ENCODE measurements at places on chromosomes 2 and 18. TPM values are rescaled to one million over a fixed set of nuclear protein-coding genes. Genes with fewer than 3 reads are reported as not detected.
A peak's percentile ranks its signal among the peaks of the same experiment; 100 is the strongest.

DNA sequence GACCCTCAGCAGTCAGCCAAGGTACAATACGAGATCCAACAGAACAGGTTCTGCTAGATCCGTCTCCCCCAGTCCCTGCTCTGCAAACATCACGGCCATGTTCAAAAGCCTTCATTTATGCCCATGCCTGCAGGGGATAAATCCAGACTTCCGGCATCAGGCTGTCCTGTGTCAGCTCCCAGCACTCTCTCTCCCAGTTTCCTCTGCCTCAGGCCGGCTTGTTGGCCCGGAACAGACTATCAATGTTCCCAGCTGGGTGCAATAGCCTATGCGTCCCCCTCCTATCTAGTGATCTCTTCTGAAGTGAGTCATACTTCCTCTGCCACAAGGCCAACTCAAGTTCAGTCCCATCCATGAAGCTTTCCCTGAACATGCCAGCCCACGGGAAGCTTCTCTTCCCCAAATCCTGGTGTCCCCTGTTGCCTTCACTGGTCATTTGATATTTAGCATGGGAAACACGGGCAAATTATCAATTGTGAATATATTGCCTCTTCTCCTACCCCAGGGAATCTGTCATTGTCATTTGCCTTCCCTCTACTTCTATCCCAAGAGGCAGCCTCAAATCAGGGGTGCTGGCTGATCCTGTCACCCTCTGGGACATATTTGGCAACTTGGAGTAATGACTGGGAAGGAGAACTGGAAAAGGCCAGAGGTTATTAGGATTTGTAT lies 51.1 kb downstream of the CAPN13 start:
- H3K36me3 ChIP-seq = no peaks in the 10 kb centered on the region
- H3K27ac ChIP-seq = no peak overlapping the region
- DNase-seq = no peak

- no peaks in the 10 kb centered on the region for H3K27me3 ChIP-seq
- no peaks in the 10 kb centered on the region for H3K36me3 ChIP-seq
- H3K4me3 ChIP-seq = no peak overlapping the region
- H3K27ac ChIP-seq = no peak overlapping the region
Measured at GRCh38 chr2:174465327-174465726, 21.5 kb downstream of the GPR155 start.

- peak overlapping the region; percentile 86 for H3K4me3 ChIP-seq
- no peaks in the 10 kb centered on the region for H3K36me3 ChIP-seq
- H3K27ac ChIP-seq = no peak overlapping the region
- peaks cover 3% of the 10 kb centered on the region for H3K4me1 ChIP-seq
- peak; percentile 59 for DNase-seq
- peaks cover 3% of the 10 kb centered on the region for H3K27me3 ChIP-seq
Measured at GRCh38 chr2:25672494-25673299, 680 bp downstream of the DTNB start.

GRCh38 chr2:219919506-219919905 lies 292.1 kb downstream of the SLC4A3 start:
- no peak overlapping the region for H3K27ac ChIP-seq
- no peak for DNase-seq
- no peaks in the 10 kb centered on the region for H3K36me3 ChIP-seq

The ITGB6 gene
- total RNA-seq = not detected

The CKAP2L gene
- 5.5 TPM for total RNA-seq

DNA sequence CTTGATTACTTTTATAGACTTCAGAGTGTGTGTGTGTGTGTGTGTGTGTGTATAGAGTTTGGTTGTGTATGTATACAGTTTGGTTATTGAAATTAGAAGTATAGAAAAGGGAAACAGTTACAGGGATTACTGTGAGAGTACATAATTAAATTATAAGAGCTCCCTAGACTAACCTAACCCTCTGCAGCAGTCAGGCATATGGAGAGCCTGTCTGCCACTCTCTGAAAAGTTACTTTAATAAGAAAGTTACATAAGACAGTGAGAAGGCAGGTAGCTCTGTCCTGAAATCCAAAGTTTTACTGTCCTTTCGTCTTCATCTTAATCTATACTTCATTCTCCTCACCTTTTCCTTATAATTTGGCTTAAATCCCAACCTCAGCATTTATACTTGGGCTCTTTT lies 71.5 kb upstream of the EPB41L5 start:
- H3K4me1 ChIP-seq = no peaks in the 10 kb centered on the region
- DNase-seq = no peak
- no peak overlapping the region for H3K27ac ChIP-seq
- no peaks in the 10 kb centered on the region for H3K27me3 ChIP-seq

DNA sequence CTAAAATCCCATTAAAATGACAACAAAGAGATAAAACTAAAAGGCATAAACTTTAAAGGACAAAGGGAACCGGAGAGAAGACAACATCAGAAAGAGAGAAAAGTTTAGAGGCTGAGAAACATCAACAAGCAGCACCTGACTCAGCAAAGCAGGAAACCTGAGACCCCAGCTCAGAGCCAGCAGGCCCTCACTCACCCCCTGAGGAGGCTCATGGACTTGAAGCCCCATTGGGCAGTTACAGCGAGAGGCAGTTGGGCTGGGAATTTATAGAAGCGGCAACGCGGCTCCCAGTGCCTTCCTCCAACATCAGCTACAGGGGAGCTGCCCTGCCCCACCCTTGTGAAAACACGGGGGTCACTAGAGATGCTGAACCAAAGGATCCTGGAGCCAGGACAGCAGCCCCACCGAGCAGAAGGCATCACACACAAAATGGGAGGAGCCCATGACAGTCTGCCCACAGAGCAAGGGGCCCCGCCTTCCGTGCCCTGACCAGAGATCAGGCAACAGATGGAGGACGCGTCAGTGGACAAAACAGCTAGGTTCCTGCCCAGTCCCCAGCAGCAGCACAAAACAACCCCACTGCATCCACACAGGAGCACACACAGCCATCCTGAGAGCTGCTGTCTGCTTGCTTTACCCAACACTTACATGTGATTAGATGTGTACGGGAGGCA lies 52.7 kb downstream of the CMPK2 start:
- H3K27ac ChIP-seq = no peak overlapping the region
- peaks cover 12% of the 10 kb centered on the region for H3K27me3 ChIP-seq
- DNase-seq = no peak
- no peaks in the 10 kb centered on the region for H3K4me1 ChIP-seq

The CARF gene
- 8.8 TPM for total RNA-seq

The DES gene
- 0.10 TPM for total RNA-seq

DNA sequence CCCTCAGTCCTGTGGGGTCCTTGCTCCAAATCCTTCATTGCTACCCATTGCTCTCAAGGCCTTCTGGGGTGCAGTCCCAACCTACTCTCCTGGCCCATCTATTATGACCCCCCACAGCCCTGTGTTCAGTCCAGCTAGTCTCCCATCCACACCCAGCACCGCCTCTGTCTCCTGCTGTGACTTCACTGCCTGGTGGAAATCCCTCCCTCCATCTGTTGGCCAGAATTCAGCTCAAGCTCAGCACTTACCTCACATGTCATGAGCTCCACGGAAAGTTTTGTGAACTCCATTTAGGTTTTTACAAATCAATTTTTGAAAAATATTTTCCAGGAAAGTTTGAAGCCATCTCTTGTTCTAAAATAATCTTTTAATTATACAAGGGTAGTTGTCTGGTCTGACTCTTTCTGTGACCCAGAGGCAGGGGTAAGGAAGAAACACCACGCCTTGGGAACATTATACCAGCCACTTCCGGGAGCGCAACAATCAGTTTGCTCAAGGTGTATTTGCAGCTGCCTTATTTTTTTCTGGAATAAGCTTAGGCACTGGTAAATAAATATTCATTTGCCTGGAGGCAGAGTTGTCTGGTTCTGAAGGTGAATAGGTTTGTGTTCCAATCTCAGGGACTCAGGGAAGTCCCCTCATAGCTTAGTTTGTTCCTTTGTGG lies 110.8 kb downstream of the VIT start:
- no peaks in the 10 kb centered on the region for H3K36me3 ChIP-seq
- H3K27me3 ChIP-seq = peaks cover 8% of the 10 kb centered on the region
- H3K4me3 ChIP-seq = no peak overlapping the region
